ENCODE measurements at places on chromosomes 1 and 21.

- no peak for DNase-seq
Measured at GRCh38 chr1:53826367-53826766, 11.7 kb downstream of the NDC1 start.

DNA sequence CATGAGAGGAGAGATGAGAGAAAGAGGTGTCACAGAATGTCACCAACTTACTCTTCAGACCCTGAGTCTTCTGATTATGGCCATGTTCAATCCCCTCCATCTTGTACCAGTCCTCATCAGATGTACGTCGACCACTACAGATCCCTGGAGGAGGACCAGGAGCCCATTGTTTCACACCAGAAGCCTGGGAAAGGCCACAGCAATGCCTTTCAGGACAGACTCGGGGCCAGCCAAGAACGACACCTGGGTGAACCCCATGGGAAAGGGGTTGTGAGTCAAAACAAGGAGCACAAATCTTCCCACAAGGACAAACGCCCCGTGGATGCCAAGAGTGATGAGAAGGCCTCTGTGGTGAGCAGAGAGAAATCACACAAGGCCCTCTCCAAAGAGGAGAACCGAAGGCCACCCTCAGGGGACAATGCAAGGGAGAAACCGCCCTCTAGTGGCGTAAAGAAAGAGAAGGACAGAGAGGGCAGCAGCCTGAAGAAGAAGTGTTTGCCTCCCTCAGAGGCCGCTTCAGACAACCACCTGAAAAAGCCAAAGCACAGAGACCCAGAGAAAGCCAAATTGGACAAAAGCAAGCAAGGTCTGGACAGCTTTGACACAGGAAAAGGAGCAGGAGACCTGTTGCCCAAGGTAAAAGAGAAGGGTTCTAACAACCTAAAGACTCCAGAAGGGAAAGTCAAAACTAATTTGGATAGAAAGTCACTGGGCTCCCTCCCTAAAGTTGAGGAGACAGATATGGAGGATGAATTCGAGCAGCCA lies 8.0 kb downstream of the ELOA start:
- peak; percentile 8 for DNase-seq

DNA sequence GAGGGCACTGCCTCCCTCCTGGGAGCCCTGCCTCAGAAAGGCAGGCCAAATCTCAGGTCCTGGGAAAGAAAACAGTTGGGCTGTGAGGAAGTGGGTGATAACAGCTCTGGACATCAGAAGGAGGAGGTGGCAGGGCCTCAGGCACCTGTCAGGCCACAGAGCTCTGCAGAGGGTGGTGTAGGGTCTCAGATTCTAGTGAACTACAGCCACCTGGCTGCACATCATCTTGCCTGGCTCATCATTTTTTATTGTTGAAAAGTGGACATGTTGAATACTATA lies 15.3 kb upstream of the ZNF678 start:
- DNase-seq: no peak

GRCh38 chr21:23008601-23009202 lies 2010.5 kb downstream of the NCAM2 start:
- DNase-seq: no peak

- DNase-seq: no peak
Measured at GRCh38 chr1:52628614-52629324, 4.2 kb upstream of the SHISAL2A start.

- DNase-seq: no peak
Measured at GRCh38 chr1:155301342-155301841, at the start of gene PKLR. Gene PKLR, minus strand, starts transcription at chr1:155301438. Its CDS starts 43 bp downstream, at chr1:155301395.

GRCh38 chr21:34702341-34703170 lies 33.8 kb downstream of the CLIC6 start:
- no peak for DNase-seq

DNA sequence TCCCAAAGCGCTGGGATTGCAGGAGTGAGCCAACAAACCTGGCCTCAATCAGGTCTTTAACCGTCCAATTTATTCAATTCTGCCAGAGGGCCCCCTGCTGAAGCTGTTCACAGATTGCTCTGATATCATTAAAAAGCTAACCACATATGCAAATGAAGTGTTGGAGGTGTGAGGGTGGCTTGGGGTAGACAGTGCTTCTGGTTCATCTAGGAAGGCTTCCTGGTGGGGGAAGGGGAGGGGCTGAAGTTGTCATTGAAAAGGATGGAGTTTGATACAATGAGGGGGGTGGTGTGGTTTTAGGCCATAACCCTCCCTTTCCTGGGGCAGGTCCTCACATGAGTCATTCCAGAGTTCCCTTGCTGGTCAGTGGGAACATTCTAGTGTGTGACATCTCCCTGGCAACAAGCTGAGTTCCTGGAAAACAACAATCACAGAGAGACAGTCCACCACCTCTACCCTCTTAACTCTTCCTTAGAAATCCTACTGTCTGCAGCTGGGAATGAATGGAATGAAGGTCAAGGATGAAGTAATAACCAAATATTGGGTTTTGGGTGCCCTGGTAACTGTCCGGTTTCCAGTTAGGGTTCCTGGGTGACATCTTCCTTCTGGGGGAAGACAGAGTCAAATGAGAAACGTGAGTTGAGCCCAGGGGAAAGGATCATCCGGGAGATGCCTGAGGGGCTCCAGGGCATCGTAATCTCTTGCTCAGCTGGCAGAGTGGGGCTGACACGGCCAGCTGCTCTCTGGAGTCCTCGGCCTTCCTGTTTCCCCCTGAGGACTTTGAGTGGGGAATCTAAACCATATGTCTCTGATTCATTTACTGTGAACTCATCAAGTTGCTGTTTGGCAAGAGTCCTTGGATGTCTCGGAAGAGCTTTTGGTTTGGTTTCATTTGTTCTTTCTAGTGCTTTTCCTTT lies 32.2 kb downstream of the BATF3 start:
- no peak for DNase-seq

DNA sequence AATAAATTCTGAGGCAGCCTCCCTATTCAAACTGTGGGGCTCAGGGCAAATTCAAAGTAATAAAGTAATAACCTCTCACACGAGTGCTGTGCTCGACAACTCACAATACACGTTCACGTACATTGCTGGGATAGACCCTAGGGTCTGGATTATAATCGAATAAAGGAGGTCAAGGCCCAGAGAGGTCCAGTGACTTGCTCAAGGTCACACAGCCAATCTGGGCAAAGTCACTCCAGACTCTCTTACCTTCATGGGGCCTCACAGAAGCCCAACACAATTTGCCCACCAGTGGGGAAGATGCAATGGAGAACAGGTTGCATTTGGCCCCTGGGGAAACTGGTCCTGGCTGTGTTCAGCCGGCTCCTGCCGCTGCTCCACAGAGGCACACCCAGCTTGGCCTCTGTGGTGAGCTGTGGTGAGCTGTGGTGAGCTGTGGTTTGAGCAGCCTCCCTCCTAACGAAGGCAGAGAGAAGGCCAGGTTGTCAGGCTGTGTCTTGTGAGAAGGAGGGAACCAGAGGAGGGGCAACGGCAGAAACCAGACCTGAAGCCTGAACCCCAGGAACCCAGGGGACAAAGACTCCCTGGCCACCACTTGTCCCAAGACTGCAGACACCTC lies 35.1 kb downstream of the NUAK2 start:
- DNase-seq: no peak

DNA sequence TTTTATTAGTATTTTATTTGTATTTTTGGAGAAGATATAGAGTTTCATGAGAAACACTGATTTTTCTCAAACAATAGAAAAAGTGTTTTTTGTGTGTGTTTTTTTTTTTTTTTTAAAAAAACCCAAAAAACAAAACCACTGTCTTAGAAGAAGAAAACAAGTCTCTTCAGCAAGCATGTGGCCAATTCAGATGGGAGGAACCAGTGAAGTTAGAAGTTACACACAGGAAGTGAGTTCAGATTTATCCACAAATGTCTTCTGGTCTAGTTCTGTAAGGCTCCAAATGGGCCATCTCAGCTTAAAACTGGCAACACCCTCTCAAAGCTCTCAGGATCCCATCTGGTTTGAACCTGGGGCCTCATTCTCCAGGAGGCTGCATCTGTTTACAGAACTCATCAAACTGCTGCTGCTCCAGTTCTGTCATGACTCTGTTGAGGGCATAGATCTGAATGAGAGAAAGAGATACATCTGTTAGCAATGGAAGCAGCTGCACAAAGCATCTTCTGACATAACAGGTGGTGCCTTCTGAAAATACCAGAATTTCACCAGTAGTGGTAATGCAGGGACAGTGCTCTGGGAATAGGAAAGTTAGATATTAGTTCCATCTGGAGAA lies 9.8 kb upstream of the ERMAP start:
- DNase-seq: no peak

- no peak for DNase-seq
Measured at GRCh38 chr1:223429313-223429731, 36.1 kb downstream of the CCDC185 start.

GRCh38 chr1:69455718-69456117 lies 112.0 kb upstream of the LRRC7 start:
- no peak for DNase-seq

- DNase-seq: no peak
Measured at GRCh38 chr1:96515430-96515829, 206.2 kb upstream of the PTBP2 start.

GRCh38 chr21:34020005-34020847 lies 53.2 kb upstream of the MRPS6 start:
- no peak for DNase-seq

DNA sequence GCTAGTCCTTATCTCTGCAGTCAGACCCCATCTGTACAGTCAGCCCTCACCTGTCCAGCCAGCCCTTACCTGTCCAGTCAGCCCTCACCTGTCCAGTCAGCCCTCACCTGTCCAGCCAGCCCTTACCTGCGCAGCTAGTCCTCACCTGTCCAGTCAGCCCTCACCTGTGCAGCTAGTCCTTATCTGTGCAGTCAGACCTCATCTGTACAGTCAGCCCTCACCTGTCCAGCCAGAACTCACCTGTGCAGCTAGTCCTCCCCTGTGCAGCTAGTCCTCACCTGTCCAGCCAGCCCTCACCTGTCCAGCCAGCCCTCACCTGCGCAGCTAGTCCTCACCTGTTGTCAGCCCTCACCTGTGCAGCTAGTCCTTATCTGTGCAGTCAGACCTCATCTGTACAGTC lies 506.8 kb downstream of the NPHP4 start:
- DNase-seq: no peak

DNA sequence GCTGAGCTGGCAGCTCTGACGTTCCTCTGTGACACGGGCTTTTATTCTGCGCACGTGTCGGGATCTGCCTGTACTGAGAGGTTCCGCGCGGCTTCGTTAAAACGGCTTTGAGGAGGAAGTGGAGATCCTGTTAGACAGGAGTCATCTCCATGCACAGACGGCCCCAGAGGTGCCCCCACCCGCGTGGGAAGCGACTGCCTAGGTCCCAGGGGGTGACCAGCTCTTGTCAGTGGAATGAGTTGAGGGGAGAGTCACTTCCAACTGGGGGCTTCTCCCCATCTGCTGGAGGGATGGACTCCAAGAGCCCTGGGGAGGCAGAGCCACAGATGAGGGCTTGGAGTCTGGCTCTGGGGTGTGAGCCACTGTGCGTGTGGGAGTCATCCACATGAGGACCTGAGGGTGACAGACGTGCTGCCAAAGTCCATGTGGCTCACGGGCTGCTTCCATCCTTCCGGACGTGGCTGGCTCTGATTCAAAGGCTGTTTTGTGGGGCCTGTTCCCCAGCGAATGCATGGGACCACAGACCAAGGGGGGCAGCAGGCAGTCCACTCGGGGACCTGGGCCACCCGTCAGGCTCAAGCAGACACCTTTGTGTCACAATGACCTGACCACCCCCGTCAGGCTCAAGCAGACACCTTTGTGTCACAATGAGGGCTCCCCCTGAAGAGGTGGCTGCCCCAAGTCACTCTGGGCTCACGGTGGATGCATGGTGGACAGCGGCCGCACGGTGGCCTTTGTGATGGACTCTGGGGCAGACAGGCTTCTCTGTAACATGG lies 26.8 kb downstream of the PTTG1IP start:
- DNase-seq: peak; percentile 45

- DNase-seq: no peak
Measured at GRCh38 chr1:93324486-93325464, 20.9 kb upstream of the DR1 start.

GRCh38 chr1:9024837-9025236 lies 1.4 kb downstream of the SLC2A7 start:
- no peak for DNase-seq

DNA sequence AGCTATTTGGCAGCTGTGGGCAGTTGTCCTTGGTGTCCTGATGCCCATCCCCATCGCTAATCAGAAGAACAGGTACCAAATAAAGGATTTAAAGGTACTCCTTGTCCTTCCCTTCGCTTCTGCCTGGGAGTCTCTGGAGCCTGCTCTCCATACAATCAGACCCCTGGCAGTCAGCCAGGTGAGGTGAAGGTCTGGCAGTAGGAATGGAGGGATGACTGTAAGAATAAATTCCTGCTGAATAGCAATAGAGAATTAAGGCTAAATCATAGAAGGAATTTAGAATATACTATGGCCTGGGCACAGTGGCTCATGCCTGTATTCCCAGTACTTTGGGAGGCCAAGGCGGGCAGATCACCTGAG lies 9.2 kb downstream of the THBS3 start:
- no peak for DNase-seq

DNA sequence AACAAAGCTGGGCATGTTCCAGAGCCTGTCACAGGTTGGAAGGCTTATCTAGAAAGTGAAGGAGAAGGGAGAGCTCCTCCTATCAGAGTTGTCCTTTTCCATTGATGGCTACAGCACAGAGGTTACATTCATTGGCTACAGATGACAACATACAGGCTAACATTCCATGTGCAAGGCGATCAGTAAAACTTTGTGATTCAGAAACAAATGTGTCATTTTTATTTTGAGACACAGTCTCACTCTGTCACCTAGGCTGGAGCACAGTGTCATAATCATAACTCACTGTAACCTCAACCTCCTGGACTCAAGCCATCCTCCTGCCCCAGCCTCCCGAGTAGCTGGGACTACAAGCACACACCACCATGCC lies 32.6 kb downstream of the TRIM67 start:
- no peak for DNase-seq

- DNase-seq: no peak
Measured at GRCh38 chr1:29129916-29130315, 6.2 kb upstream of the TMEM200B start.

- DNase-seq: no peak
Measured at GRCh38 chr1:38029081-38029681, 16.6 kb downstream of the UTP11 start.

- no peak for DNase-seq
Measured at GRCh38 chr1:51957618-51958017, 32.9 kb downstream of the RAB3B start.

DNA sequence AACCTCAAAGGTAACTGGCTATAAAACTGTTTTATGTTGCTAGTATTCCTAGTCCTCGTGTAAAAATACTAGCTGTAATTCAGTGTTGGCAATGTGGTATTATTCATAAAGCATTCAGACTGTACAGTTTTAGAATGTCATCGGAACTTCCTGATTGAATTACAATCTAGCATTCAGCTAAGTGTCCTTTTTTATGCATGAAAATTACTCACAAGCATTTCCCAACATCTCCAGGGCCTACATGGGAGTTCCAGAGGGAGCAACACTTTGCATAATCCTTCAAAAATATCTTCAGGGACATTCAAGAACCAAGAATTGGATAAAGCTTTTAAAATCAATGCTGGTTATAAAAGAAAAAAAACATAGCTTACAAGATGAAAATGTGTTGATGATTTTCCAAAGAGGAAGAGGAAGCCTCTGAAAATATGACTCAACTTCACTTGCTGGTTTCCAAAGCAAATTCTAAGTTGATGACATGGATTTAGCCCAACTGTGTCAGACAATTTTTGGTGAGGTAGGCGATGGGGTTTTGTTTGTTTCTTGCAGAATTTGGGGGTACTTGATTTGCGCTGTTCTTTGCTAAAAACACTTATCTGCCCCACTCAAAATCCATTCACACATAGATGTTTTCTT lies 137.8 kb downstream of the SLC44A5 start:
- DNase-seq: no peak

Measured in stimulated activated CD4-positive, alpha-beta T cell treated with anti-CD3 and anti-CD28 coated beads, Interleukin-12 subunit alpha, Interleukin-12 subunit beta, amount 100 ng/mL, for 4 hours (primary cell).